AG20443 (cell line): ENCODE measurements at places on chromosomes 6 and 20.
A peak's percentile ranks its signal among the peaks of the same experiment; 100 is the strongest.

DNA sequence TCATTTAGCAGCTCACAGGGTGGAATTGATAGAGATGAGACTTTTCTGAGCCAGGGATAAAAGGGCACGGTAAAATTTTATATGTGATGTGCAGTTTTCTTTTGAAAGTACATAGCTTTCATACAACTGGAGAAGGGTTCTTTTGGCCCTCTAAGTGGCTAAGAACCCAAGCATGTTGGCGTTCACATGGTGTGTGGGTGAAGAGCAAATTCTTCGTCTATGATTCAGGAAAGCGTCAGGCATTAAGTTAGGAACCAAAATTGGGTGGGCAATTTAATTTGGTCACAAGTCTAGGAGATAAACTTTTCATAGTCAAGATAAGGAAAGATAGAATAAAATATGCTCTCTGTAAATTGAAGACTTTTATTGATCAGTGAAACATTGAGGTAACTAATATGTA, 153.9 kb downstream of the UTRN start:
- DNase-seq, result no peak

DNA sequence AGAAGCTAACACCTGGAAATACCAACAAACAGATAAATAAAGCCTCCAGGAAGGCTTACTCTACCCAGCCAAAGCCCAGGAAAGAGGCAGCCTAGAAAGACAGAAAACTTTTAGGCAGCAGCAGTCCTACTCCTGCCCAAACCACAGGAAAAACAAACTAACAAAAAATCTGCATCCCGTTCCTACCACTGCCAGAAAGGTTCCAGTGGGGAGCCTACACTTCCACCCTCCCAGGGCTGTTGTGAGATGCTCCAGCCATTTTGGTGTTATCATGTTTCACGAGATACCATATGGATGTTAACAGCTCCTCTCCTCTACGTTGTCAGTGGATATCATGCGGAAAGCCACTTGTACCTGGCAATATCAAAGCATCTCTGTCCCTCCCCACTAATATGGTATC, 336.7 kb upstream of the PRND start:
- DNase-seq, result no peak

DNA sequence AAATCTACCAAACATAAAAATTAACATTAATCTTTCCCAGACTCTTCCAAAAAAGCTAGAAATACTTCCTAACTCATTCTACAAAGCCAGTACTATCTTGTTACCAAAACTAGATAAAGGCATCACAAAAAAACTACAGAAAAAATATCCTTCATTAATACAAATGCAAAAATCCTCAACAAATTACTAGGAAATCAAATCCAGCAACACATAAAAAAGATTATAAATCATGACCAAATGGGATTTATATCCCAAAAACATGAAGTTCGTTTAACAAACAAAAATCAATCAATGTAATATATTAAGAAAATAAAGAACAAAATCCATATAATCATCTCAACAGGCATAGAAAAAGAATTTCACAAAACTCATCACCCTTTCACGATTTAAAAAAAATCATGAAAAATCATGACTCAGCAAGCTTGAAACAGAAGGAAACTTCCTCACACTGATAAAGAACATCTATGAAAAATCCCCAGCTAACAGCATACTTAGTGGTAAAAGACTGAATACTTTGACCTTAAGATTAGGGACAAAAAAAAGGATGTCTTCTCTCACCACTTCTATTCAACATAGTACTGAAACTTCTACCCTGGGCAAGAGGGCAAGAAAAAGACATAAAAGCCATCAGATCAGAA, 43.2 kb downstream of the RANBP9 start:
- DNase-seq, result no peak

DNA sequence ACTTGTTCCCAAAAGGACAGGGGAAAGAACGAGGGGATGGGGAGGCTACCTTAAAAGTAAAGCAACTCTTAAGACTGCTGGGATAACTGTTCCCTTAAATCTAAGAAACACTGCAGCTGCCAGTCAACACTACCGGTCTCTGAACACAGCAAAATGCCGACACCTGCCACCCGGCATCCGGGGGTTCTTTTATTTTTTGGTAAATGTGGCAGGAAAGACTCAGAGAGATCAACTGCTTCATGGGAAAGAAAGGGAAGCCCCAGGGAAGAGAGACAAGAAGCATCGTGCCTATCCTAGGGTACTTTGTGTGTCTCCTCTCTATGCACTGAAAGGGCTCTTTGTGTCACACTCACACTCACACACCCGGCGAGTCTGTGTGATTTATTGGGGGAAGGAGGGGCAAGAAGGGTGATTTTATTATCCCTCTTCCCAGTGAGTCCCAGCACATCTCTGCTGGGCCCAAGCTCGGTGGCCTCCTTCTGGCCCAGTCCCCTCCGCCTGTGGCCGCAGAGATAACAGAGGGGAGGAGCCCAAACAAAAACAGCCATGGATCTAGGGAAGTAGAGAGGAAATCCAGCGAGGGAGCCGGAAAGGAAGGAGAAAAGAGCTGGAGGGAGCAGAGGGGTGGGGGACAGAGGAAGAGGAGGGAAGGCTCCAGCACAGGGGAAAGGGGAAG, 1.4 kb downstream of the FYN start:
- DNase-seq, result peak; percentile 53

DNA sequence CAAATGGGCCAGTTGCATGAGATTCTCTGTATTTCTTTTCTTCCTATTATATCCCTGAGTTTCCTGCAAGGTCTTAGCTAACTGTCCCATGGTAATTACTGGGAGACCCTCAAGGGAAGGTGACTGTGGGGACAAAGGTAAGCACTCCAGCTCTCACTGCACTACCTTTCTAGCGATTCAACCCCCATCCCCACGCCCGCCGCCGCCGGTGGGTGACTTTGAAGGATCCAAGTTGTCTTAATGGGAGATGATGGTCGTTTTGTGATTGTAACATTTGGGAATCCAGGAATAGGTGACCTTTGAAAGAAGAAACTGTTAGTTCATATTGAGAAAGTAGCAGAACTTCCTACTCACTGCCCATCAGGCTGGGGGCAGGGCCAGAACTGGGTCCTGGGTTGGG, 265.5 kb downstream of the LRFN2 start:
- DNase-seq, result no peak

DNA sequence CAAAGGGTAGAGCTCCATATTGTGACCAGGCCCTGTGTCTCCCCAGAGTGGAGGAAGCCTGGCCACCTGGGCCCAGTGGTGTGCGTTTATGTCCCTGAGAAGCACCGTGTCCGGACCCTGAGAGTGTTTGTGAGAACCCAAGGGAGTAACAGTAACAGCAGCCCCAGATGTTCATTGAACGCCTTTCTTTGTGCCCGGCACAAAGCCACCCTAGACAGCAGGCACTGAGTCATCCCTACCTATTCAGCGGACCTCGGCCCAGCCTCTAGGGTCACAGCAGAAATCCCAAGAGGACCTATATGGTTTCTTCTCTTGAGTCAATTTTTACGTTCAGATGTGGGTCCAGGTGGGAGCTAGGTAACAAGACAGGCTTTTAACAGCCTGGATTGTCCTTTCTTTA, 24.5 kb downstream of the BCAS4 start:
- no peak for DNase-seq

DNA sequence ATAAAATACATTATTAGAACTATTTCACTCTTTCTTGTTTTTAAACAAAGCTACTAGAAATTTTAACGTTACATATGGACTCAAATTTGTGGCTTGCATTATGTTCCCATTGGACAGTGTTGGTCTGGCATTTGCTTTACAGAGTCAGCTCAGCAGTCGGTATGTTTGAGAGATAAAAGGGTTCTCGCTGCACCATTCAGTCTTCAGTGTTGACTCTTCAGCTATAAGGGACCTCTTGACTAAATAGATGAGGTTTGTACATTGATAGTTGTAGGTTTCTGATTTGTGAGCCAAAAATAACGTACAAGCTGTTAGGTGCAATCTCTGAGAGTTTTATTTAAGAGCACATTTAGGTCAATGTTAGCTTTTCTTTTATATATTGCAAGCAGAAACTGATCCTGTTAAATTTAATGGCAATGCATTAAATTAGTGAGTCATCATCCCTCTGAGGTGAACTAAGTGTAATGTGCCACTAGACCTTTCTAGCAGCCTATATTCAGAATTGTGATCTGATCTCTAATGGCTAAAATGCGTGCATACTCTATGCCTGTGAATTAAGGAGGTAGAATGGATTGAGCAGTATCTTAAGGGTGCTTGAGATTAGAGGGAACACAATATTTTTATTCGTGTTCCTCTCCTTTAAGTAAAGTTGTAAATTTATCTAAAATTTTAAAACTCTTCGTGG, 485.6 kb upstream of the SYNCRIP start:
- no peak for DNase-seq

GRCh38 chr6:151649835-151650234, 156.0 kb downstream of the CCDC170 start:
- no peak for DNase-seq

DNA sequence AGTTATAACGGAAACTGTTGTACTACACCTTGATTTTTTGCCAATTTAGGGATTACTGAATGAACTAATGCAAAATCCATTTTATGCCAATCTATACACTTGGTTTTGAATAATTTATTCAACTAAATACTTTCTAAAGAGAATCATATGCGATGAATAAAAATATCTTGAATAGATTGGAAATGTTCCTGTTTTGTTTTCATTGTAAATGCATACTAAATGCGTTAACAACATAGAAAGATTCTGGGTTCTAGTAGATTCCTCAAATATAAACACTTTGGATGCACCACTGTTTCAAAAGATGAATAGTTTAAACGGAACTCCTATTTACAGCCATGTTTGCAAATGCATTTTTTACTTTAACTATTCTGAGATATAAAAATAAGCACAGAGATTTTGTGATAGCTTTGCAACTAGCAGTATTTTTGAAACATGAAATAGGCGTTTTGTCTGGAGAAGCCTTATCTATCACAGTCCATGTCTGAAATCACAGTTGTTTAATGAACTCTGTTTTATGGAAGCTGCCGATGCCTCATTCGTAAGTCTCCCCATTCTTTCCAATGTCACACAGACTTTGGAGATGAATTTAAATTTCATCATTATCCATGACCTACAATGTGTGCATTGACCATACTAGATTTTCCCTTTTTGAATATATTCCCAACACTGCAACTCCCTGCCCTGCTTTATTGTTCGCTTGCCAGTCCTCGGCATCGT, 277.7 kb upstream of the QKI start:
- DNase-seq, result no peak

- DNase-seq, result no peak
Measured at GRCh38 chr6:137754866-137755265, 112.2 kb upstream of the TNFAIP3 start.

GRCh38 chr6:166206066-166206465, 38.4 kb upstream of the TBXT start:
- no peak for DNase-seq

GRCh38 chr6:30130887-30131862, 4.8 kb upstream of the TRIM40 start:
- DNase-seq, result peak; percentile 88

DNA sequence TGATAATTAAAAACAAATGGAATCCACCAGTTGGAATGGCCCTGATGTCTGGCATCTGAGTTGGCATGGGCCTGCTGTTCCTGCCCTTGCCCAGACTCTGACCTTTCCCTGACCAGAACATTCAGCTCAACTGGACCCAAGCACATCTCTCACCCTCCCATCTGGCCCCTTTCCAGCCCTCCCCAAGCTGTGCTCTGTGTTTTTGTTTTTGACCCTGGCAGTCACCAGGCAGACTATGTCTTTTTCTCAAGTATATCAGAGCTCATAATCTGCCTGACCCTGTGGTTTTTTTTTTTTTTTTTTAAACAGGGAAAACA, 117.6 kb downstream of the TRDN start:
- DNase-seq, result no peak

GRCh38 chr20:37231947-37232630, 29.5 kb downstream of the GHRH start:
- no peak for DNase-seq

DNA sequence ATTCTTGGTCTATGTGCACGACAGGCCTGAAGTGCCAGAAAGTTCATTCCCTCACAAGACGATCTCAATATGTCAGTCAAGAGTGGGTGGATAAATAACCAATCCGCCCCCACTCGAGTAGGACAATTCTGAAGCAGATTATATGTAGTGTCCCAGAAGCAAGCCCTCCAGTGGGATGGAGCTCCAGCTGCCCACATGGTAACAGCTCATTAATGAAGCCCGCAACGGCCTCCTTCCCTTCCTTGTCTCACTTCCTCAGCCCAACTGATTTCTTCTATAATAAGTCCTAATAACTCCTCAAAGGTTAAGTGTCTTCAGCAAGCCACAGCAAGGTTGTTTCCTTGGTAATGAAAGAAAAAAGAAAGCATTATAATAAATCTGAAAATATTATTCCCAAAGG, 82.1 kb upstream of the F13A1 start:
- no peak for DNase-seq

GRCh38 chr6:89024456-89024855, 56.1 kb upstream of the PNRC1 start:
- no peak for DNase-seq

GRCh38 chr20:2700913-2701620, 8.5 kb downstream of the EBF4 start:
- no peak for DNase-seq

GRCh38 chr6:100459592-100460184, 5.0 kb downstream of the SIM1 start:
- no peak for DNase-seq

DNA sequence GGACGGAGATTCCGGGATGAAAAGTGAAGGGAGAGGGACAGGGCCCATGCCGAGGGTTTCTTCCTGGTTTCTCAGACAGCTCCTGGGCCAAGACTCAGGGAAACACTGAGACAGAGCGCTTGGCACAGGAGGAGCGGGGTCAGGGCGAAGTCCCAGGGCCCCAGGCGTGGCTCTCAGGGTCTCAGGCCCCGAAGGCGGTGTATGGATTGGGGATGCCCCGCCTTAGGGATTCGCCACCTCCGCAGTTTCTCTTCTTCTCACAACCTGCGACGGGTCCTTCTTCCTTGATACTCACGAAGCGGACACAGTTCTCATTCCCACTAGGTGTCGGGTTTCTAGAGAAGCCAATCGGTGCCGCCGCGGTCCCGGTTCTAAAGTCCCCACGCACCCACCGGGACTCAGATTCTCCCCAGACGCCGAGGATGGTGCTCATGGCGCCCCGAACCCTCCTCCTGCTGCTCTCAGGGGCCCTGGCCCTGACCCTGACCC, 55.0 kb upstream of the HLA-A start:
- DNase-seq, result peak; percentile 32

- no peak for DNase-seq
Measured at GRCh38 chr6:2643935-2644539, 106.7 kb downstream of the MYLK4 start.

DNA sequence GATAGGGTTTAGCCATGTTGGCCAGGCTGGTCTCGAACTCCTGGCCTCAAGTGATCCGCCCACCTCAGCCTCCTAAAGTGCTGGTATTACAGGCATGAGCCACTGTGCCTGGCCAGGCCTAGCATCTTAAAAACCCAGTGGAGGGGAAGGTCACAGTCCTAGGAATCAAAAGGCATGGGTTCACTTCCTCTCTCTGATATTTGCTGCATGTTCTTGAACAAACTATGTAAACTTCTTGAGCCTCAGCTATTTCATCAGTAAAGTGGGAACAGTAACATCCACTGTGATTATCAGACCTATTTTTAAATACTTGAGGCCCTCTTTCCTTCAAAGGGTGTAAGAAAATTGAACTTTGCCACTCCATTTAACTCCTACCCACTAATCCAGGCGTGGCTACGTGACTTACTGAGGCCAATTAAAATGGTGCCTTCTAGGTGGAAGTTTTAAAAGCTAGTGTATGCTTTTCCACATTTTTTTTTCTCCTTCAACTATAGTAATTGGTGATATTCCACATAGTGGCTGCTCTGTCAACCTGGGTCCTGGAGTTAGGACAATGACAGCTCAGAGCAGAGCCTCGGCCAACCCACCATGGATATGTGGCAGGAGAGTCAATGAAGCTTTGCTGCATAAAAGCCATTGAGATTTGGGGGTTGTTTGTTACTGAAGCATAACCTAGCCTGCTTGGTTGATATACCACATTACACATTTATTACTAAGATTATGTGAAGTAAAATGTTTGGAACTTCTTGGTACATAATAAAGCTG, 32.2 kb upstream of the IER3 start:
- no peak for DNase-seq
